Activated CD4-positive, alpha-beta T cell treated with anti-CD3 and anti-CD28 coated beads for 1 hour (primary cell): ENCODE measurements at places on chromosomes 12 and 14.

DNA sequence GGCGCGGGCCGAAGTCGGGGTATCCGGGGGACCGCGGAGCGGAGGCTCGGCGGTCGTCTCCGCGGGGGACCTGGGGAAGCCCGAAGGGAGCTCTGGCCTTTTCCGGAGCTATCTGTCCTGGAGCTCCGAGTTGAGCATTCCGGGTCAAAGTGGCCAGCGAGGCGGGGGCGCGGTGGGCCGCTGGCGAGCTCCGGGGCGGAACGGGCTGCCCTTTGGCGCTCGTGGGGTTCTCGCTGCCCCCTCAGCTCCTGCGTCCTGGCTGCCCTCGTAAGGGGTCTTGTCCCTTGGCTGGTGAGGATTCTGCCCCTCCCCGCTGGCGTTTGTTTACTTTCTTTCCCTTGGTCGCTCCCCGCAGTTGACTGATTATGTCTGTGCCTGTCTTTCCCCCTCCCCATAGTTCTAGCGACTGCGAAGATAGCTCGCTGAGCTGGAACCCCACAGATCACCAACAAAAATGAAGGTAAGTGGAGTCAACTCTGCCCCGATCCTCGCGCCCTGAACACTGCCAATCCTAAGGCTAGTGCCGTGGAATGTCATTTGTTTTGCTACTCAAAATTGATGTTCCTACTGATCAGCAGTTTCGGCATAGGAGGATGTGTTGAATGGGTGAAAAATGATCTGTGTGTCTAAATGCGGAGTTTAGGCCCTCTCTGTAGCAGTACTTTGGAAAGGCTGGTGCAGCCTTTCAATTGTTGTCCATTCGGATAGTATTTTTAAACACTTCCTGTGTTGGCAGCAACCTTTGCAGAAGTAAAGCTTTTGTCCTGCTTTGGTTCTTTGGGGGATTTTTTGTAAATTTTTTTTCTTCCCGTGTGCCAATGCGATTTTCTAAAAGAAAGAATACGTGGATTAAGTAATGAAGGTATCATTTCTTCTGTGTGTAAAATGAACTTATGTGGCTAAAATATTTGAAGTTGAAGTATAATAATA, 1.3 kb downstream of the ARID4A start:
- no peak for DNase-seq

- DNase-seq, result no peak
Measured at GRCh38 chr12:4089121-4089606, 184.4 kb upstream of the CCND2 start.

DNA sequence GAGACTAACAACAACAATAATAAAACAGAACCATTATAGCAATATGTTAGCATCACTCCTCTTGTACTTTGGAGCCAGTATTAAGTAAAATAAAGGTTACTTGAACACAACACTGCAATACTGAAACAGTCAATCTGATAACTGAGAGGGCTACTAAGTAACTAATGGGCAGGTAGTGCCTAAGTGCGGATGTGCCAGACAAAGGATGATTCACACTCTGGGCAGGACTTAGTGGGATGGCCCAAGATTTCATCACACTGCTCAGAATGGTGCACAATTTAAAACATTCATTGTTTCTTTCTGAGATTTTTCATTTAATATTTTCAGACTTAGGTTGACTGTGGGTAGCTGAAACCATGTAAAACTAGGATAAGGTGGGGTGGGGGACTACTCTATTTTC, 131.9 kb upstream of the CAND1 start:
- no peak for DNase-seq

- no peak for DNase-seq
Measured at GRCh38 chr12:26767116-26767515, 65.9 kb downstream of the ITPR2 start.

GRCh38 chr14:93950948-93951634, 23.9 kb downstream of the FAM181A start:
- DNase-seq, result no peak

DNA sequence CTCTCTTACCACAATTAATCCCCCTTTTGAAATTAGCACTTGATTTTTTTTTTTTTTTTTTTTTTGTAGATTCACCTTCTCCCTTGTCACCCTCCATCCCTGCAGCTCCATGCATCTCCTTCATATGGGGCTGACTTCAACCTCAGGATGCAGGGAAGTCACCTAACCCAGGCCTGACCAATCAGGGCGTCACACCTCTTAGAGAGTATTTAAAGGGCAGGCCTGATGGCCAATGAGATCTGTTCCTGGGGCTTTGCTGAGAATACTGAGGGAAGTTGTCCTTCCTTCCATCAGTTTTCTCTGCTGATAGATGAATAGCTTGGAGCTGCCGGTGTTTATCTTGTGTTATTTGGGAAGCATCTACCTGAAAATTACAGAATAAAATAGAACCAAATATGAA, 1104.7 kb upstream of the TMEM132C start:
- no peak for DNase-seq
